ENCODE measurements at places on chromosomes 13 and 19.

DNA sequence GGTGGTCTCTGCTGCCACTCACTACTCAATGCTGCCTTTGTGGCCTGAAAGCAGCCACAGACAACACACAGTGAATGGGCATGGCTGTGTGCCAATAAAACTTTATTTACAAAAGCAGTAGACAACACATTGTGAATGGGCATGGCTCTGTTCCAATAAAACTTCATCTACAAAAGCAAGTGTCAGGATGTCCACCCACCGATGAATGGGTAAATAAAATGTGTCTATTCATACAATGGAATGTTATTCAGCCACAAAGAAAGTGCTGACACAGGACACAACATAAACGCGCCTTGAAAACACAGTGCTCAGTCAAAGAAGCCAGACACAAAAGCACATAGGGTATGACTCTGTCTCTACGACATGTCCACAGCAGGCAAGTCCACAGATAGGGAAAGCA lies 20.1 kb downstream of the ZSCAN5A start:
- DNase-seq, result no peak

GRCh38 chr13:34462843-34463242 lies 479.2 kb upstream of the NBEA start:
- no peak for DNase-seq

GRCh38 chr19:28372576-28373247 lies 840.2 kb downstream of the UQCRFS1 start:
- no peak for DNase-seq

- no peak for DNase-seq
These were observed 128.1 kb upstream of the TRPC4 start for GRCh38 chr13:37997641-37998040.

GRCh38 chr13:84393981-84394625 lies 511.8 kb upstream of the SLITRK1 start:
- DNase-seq, result no peak

- no peak for DNase-seq
These were observed 19.4 kb upstream of the GPR18 start for GRCh38 chr13:99277629-99278028.

DNA sequence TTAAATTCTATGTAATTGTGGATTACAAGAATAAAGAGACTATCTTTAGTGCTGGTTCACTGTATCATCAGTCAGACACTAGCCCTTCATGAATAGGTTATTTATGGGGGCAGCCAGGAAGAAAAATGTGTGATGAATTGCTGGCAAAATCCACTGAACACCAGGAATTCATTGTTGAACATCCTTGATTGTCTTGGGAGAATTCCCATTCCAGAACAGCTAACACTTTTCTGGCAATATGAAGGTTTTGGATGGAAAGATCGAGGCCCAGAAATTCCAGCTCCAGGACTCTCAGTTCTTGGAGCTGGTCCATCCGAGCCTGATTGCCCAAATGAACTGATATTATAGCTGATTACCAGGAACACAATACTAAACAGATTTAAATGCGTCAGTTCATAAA lies 11.5 kb upstream of the SPART start:
- no peak for DNase-seq

DNA sequence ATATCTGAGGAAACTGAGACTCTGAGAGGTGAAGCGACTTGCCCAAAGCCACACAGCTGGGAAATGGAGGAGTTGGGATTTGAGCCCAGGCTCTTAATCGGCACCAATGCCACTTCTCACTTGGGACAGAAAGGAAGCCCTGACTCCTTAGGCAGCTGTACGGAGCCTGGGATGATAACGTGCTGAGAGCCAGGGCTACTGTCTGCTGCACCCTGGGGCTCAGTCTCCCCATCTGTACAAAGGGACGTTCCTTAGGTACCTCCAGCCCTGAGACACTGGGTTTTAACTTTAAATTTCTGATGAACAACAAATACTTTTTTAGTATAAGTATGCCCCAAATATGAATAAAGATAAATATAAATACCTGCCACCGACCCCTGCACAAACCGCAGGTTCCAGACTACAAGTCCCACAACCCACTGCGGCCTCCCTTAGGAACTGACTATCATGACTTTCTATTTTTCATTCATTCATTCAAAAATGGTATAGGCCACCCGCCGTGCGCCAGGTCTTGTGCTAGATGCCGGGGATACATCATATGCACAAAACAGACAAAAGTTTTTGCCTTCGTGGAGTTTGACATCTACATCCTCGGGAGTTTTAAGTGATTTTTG lies 776 bp upstream of the NCLN start:
- DNase-seq, result no peak

DNA sequence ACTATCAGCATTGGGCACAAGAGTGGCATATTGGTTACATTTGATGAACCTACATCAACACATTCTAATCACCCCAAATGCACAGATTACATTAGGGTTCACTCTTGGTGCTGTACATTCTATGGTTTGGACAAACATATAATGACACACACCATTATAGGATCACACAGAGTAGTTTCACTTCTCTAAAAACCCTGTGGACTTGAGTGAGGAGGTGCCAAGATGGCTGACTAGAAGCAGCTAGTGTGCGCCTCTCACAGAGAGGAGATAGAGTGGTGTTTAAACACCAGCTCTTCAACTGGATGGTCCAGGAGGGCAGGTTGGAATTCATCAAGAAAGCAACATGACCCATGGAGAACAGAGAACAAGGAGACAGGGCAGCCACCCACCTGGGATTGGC lies 265.6 kb downstream of the TDRD3 start:
- no peak for DNase-seq

DNA sequence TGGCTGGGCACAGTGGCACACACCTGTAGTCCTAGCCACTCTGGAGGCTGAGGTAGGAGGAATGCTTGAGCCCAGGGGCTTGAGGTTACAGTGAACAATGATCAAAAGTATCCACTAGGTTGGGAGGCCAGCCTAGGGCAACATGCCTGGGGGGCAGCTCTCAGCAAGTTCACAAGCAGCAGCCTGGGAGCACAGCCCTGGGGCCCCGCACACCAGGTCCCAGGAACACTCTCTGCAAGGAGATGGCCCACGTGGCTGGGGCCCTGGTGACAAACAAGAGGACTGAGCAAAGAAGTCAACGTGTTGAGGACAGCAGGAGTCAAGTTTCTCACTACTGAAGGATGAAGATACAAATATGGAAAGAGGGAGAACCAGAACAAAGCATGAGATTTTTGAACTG lies 39.3 kb downstream of the ABCC4 start:
- no peak for DNase-seq

DNA sequence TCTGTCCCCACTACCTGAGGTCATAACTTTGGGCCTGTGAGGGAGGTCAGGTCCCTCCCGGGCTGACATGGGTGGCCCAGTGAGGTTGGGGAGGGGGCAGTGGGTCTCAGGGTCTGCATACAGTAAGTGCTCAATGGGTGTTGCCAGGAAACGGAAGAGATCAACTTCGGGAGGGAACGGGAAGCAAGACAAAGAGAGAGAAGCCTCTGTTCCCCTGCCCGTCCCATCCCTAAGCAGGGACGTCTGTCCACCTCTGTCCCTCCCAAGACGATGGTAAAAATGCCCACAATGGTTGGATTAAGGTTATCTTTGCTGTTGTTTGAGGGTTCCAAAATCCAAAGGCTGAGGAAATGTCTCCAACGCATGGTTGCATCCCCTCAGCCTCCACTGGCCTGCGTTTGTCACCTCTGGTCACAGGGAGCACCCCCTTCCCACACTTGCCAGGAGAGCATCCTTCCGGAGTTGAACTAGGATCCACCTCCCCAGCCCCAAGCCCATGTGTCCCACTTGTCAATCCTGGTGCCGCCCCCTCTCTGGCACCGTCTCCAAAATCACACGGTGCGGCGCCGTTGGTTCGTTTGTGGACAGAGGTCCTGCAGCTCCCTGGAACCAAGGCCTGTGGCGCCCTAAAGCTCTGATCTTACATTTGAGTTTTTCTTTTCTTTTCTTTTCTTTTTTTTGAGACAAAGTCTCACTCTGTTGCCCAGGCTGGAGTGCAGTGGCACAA lies 774 bp upstream of the HOMER3 start:
- DNase-seq, result no peak

- DNase-seq, result no peak
These were observed 52.4 kb upstream of the UBL3 start for GRCh38 chr13:29902632-29903305.

DNA sequence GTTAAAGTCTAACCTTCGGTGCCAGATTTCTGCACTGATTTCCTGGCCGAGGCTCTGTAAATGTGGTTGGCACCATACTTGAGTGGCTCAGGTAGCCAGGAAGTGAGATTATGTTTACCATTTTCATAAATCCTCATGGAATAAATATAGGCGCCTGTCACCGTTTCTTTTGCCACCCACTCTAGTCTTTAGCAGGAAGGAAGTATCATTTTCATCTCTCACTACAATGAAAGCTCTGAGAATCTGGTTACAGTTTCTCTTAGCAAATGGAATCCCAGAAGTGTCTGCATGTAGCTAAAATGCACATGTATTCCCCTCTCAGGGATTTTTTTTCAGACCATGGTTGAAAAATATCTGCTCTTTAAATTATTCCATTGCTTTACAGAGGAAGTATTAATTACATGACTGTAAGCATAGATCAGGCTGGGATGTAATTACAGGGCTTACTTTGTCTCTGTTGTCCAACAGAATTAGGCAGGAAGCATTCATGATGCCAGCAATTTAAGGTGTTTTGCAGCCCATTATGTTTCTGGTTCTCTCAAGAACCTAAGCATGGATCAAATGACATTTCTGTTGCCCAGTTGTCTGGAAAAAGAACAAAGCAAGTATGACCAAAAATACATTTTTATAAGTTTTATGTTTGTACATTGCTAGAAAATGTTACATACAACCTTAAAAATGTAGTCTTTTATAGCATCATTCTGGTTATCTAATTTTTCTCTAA lies 221.7 kb upstream of the SPRY2 start:
- no peak for DNase-seq

DNA sequence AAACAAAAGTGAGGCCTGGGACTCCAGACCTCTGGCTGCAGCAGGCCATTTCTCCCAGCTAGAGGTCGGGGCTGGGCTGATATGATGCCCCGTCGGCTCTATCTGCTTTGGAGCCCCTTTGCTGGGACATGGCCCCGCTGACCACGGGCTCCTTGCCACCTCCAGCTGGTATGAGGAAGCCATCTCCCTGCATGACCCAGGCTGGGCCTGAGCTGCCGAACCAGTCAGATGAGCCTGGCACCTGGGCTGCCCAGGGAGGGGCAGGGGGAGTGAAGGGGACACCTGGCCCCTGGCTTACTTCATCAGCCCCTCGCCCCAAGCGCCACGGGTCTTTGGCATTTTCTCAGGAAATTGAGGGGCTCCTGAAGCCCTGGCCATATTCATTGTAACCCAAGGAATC lies 7.8 kb downstream of the ZSWIM4 start:
- no peak for DNase-seq

GRCh38 chr19:50759886-50760285 lies 10.4 kb upstream of the GPR32 start:
- no peak for DNase-seq

DNA sequence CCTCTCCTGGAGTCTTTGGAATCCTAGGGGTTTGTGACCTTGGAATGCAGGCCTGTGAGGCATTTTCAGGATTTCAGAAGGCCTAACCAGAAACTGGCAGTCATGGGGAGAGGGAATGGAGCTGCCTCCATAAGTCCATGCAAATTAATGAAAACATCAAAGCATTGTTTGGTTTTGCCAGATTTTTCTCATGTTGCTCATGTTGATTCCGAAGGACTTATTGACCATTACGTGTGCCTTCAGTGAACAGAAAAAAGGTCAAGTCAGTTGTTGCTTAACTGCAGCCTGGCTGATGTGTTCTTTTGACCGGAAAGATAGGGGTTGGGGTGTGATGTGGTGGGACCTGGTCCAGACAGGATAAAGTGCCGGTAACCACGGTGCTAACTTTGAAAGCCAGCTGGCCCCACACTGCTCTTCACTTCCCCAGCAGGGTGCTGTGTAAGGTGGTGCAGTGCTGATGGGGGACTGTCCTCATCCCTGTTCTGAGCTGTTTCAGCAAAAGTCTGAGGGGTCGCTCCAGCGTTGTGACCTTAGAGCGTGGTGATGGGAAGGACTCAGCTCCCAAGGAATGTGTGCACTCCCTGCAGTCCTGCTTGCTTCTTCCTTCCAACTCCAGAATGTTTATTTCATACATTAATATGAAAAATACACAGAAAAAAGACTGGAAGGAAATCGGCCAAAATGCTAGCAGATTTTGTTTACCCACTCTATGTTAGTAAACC lies 3.5 kb downstream of the RNF113B start:
- DNase-seq, result no peak

DNA sequence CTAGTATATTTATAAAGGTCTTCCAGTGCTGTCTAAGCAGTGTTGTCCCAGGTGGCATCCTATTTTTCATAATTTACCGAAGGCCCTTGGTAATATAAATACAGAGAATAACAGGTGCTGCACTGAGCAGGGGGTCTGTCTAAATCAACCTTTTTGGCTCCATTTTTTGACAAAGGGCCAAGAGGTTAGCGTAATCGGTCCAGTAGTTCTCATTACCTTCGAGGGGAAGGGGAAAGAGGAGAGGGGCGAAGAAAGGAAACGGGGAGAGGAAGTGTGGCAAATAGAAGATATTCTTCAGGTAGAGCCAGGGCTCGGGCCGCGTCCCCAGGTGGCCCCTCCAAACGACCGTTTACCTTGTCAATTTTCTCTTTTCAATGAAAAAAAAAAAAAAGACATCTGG lies 749 bp upstream of the PAN3 start:
- no peak for DNase-seq

- no peak for DNase-seq
These were observed 52.1 kb upstream of the SOX1 start for GRCh38 chr13:112014857-112015256.

DNA sequence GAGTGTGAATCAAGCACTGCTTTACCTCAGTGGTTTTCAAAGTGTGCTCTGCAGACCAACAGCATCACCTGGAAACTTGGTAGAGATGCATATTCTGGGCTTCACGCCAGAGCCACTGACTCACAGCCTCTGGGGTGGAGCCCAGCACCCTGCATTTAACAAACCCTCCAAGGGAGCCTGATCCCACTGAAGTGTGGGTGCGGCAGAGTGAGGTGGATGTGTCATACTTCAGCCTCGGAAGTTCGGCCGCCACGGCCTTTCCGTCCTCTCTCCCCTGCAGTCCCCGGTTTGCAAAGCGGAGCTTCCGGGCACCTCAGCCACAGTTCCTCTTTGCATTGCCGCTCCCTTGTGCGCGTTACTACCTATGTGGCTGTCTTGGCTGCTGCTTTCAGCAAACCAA lies 33.3 kb upstream of the MICU2 start:
- no peak for DNase-seq

GRCh38 chr19:41919948-41920712 lies 8.1 kb downstream of the ERFL start:
- DNase-seq, result no peak

DNA sequence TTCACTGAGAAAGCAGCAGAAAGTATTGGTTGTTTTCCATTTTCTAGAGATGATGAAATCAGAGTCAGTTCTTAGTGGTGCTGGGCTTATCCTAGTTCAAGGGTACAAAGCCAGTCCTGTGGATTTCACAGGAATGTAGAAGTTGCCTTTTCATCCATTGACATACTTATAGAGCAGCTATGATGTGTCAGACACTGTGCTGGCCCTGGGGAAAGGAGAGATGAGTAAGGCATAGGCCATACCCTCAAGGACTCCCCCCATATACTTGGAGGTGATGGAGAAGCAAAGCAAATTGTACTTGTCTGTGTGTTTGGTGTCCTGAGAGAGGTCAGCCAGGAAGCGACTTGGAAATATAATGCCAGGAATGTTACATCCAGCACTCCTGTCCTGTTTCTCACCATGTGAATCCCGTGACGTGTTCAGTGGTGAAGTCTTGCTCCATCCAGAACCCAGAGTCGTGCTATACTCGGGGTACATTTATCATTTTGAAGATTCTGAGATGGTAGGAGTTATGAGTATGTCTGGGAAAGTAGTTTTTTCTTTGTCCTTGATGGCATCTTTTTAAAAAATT lies 22.6 kb downstream of the ERCC5 start:
- DNase-seq, result no peak

All from naive thymus-derived CD8-positive, alpha-beta T cell (primary cell).